Coronary artery (tissue), 2 donors: ENCODE measurements at places on chromosomes 2 and 18.

DNA sequence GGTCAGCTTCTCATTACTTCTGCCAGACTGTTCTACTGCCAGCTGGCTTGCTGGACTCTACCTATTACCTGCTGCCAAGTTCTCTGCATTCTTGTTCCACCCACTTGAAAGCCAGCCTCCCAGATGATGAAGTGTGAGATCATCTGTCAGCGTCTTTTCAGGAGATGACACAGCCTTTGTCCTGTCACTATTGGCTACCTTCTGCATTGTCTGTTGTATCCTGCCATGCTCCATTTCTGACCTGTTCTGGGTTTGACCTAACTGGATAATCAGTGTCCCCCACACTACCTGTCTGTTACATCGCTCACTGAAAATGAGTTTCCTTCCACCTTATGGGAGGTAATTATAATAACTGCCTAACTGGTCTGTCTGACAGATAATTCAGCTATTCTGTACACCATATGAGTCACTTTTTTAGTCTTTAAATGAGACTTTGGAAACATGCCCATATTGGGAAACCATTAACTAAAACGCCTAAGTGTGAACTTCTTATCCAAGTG, 520.6 kb downstream of the METTL4 start:
- DNase-seq: no peak

DNA sequence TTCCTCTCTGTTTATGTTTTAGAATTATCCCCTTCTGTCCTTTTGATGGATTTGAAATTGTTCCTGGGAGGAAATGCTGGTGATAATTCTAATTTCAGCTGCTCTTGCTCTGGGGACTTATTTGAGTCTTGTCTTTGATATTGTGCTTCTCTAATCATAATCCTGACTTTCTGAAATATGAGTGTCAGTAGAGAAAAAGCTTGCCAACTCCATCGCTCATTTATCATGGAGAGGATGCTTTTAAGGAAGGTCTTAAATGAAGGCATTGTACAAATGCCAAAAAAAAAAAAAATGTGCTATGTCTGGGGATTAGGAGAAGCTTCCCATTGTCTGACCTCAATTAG, 159.5 kb downstream of the NYAP2 start:
- no peak for DNase-seq

- DNase-seq: no peak
Observed at GRCh38 chr2:156891609-156892008, 365.9 kb upstream of the GALNT5 start.

- no peak for DNase-seq
Observed at GRCh38 chr18:21261352-21261751, 19.3 kb downstream of the GREB1L start.

DNA sequence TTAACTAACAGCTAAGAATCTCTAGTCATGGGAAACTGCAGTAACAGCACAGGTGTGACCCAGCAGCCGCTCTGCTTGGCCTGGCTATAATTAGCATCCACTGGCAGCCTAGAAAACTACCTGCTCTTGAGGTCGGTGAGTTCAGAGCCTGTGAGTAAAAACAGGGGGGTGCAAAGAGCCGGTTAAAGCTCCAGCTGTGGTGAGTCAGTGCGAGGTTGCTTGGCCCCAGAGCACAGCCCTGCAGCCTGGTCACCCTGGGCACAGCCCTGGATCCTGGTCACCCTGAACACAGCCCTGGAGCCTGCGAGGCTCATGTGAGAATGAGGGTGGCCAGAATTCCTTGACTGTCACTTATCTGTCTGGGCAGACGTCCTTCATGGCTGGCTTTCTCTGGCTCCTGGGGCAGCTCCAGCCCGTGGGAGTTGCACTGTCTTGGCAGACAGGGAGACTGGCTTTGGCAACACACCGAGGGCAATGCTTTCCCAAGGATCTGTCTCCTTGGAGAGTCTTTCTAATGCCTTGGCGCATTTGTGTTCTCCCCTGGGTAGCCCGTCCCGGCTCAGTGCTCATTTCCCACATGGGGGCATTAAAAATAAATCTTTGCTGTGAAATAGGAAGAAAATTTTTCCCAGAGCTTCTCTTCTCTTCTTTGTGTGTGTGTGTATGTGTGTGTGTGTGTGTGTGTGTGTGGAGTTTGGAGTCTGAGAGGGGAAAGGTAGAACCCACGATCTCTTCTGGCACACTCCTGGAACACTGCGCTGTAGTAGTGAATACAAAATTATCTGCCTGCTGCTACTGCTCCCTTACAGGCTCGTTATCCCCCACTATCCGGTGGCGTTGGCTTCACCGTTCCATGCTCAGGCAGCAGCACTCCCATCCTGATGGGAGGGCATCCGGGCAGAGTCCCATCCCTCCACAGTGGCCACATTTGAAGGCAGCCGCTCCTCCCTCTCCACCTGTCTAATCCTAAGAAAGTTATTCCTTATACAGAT, 250.2 kb upstream of the MEX3C start:
- DNase-seq: no peak

GRCh38 chr2:239154971-239155805, 245.6 kb downstream of the HDAC4 start:
- DNase-seq: peak; percentile 61

GRCh38 chr18:55559739-55560138, 28.3 kb downstream of the TCF4 start:
- DNase-seq: no peak

DNA sequence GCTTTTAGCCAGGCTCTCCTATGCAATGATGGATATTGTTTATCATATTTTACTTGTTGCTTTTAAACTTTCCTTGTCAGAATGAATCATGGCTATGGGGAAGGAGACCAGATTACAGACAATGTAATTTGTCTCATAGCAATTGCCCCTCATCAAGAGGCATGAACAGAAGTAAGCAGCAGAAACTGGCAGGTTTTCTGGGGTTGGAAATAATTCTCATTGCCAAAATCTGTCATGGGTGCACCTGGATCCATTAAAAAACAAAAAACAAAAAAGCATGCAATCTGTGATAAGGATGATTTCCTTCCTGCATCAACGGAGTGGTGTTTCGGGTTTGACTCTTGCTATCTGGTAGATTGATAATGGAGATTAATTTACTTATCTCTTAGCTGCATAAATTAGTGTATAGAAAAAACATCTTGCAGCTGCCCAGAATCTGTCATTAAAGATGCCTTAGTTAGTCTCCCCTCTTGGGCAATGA, 419.6 kb downstream of the SOX11 start:
- no peak for DNase-seq

- no peak for DNase-seq
Observed at GRCh38 chr2:104041351-104041750, 812.6 kb upstream of the POU3F3 start.

- DNase-seq: no peak
Observed at GRCh38 chr2:109409321-109410038, 204.3 kb downstream of the SEPTIN10 start.

DNA sequence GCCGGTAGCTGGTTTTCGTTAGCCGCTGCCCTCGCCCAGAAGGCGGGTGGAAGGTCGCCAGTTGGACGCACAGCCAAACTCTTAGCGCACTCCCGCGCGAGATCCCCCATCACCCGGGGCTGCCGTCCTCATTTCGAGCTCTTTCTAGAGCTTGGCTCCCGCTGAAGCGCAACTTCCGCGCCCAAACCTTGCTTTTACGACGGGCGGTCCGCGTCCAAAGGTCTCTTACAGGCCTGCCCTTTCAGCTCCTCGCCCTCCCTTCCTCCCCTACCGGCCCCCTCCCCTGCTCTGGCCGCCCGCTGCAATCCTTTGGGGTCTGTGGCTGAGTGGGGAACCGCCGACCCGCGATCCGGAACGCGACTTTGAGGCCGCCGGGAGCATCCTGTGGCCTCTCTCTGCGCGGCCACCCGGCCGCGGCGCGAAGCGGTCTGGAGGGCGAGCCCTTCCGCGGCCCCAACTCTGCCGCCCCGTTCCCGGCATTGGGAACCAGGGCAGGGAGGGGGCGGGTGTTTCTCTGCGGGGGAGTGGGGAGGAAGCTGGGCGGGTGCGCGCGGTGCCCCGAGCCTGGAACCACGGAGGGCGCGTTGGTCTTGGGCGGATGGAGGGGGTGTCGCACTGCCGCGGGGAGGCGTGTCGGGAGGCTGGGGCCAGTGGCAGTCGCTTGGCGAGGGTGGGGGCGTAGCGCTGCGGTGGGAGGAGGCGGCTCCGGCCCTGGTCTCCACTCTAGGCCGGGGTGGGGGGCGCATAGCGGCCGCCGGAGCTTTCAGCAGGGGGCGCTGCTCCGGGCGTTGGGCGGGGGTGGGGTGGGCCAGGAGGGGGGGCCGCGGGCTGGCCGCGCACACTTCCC, at the start of gene GDF7:
Gene GDF7 (plus strand): TSS at position 841 of the 847 bp plus-strand sequence. CDS start 96 bp downstream, outside the sequence.
- no peak for DNase-seq

DNA sequence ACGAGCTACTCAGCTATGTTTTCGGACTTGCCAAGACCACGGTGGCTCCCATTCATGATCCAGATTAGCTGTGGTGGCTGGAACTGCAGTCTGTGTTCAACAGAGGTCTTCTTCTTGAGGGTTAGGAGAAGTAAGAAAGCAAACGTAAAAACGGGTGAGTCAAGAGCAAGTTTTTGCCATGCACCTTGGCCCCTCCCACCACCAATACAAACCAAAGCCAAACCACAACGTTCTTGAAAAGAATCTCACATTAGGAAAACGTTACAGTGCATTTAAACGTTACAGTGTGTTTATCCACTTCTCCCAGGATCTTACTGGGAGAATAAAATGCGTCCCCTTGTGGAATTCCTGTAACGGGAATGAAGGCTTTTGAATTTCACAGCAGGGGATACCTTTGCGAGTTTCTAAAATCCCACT, 725 bp downstream of the FBXO48 start:
- no peak for DNase-seq

- no peak for DNase-seq
Observed at GRCh38 chr18:34993289-34993688, 47.9 kb upstream of the MAPRE2 start.

- DNase-seq: peak; percentile 54
Observed at GRCh38 chr2:129909651-129910418, 69.6 kb upstream of the RAB6C start.

GRCh38 chr2:170846314-170846713, 29.6 kb downstream of the GAD1 start:
- no peak for DNase-seq

- no peak for DNase-seq
Observed at GRCh38 chr2:193348055-193348454, 1153.3 kb upstream of the TMEFF2 start.

GRCh38 chr2:128818248-128818647, 499.6 kb upstream of the HS6ST1 start:
- DNase-seq: no peak

DNA sequence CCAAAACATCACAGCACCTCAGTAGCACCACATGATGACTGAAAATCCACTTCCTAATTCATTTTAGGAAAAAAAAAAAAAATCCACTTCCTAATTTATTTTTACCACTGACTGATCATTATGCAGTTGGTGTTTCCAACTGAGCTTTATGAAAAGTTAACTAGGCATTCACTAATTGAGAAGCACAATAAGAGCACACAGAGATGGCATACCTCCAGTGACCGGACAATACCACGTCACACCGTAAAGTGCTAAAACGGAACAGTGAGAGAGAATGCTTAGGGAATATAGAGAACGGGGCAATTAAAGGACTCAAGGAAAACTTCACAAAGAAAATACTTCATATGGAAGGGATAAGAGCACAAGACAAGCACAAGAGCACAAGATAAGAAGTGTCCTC, 212.5 kb downstream of the NBAS start:
- DNase-seq: no peak

GRCh38 chr2:105129722-105130232, 91.9 kb downstream of the MRPS9 start:
- DNase-seq: no peak

- DNase-seq: no peak
Observed at GRCh38 chr18:2331491-2331890, 239.8 kb downstream of the METTL4 start.

GRCh38 chr2:187424146-187424545, 23.9 kb downstream of the CALCRL start:
- DNase-seq: no peak

DNA sequence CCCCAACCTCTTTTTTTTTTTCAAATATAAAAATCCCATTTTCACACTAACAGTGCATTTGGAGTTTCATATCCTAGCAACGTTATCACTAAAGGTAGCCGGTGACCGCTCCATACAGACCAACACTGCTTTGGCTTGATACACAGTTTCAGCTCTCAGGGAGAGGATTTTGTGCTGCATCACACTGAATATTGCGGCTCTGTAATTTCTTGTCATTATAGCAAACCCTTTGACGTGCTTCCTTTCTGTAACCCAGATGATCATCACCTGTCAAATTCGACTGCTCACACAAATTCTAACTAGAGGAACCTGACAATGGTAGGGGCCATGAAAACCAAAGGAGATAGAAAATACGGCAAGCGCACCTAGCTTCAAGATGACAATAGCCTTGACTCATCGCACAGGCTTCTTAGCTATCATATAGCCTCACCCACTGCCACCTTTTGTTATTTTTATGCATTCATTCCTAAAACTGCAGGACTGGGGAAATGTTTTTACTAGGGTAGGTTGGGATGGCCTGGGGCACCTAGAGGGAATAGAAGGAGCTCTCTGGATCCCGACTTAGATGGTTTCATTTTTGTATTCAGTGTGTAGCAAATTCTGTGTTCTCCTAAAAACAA, 582.9 kb upstream of the PIK3C3 start:
- no peak for DNase-seq
